Stimulated activated effector memory CD8-positive, alpha-beta T cell treated with anti-CD3 and anti-CD28 coated beads, Interleukin-12 subunit alpha, Interleukin-12 subunit beta, amount 100 ng/mL, for 72 hours (primary cell): ENCODE measurements at places on chromosomes 1 and 21.
A peak's percentile ranks its signal among the peaks of the same experiment; 100 is the strongest.

- no peak for DNase-seq
These were observed 5.9 kb downstream of the NRIP1 start for GRCh38 chr21:15058854-15059263.

DNA sequence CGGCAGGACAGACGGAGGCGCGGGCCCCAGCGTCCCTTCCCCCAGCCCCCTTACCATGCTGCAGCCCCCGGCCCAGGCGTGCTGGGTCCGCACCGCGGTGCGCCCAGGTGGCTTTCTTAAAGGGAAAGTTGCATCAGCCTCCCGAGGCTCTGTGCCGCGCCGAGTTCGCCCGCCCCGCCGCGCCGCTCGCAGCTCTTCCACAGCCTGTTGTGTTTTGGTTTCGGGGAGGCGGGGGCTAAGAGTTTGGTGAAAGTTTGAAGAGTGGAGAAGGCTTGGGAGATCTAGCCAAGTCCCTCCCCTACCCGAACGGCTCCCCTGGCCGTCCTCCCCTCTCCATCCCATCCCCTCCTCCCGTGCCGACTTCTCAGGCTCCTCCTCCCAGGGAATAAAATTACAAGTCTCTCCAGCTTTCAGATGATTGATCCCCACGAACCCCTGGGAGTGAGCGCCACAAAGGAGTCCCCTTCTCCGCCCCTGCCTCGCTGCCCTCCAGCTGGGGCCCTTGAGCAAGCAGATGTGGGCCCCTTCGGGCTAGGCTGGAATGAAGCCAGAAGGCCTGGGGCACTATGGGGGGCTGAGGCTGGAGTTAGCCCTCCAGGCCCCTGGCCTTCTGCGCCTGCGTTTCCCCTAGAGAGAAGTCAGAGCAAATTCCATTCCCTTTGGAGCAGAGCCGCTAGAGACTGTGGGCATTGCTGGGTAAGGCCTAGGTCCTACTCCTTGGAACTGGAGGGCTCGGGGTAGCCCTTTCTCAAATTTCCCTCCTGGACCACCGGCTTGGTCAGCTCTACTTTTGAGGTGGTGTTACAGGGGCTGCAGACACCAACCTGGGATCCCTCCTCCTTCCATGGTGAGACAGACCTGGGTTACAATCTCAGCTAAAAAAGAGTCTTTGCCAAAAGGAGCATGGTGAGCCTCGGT, at the start of gene SLC6A9:
Gene SLC6A9, minus strand, starts transcription at position 211 of the 918 bp plus-strand sequence. CDS start 7,185 bp downstream, outside the sequence.
- no peak for DNase-seq

GRCh38 chr1:3636531-3636930, 11.7 kb downstream of the TPRG1L start:
- no peak for DNase-seq

DNA sequence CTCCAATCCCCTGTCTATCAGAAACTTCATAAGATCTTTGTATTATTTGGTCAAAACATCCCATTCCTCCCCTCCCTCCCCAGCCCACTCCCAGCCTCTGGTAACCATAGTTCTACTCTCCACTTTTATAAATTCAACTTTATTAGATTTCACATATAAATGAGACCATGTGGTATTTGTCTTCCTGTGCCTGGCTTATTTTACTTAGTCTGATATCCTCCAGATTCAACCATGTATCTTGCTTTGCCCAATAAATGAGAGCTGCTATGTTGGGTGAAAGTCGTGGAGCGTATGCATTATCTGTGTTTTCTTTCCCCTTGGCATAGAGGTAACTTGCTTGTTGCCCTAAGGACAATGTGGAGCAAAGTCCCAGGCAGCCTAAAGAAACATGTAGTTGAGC, 28.5 kb upstream of the CHRM3 start:
- DNase-seq: no peak

- DNase-seq: no peak
These were observed 56.6 kb downstream of the LAMC1 start for GRCh38 chr1:183079712-183080388.

- DNase-seq: no peak
These were observed 31.0 kb upstream of the LMX1A start for GRCh38 chr1:165387505-165387904.

GRCh38 chr1:147627435-147628110, 42.8 kb downstream of the ACP6 start:
- DNase-seq: peak; percentile 63

DNA sequence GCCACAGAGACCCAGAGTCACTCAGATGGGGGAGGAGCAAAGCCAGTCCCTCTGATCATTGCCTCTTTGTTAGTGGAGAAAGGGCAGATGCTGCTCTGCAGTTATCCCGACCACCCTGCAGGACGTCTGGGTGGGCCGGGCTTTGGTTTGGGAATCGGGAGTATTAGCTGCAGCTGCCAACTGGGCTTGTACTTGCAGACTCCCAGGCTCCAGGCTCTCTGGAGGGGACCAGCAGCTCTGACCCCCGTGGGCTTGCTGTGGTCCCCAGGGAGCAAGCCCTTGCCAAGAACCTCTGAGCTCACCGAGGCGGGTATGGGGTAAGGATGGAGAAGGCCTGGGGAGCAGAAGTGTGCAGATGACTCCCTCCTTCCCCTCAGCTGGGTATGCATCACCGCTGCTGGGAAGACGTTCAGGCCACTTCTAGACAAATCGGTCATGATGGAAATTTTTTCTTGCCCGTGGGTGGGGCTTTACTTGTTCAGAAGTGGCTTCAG, 21.6 kb downstream of the MAPKAPK2 start:
- no peak for DNase-seq

DNA sequence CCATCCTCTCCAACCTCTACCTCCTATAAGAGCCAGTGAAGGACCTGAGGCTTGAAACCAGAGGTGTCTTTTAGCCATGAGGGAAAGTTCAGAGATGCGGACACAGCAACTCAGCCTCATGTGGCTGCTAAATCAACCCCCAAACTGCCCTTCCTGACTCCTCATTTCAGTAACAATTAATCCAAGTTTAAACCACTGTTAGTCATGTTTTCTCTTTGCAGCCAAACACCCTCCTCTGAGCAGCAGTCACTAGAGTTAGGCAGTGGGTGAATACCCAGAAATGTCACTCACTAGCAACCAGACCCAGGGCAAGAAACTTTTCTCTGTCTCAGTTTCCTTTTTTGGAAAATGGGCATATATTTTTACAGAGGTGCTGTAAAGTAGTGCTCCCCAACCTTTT, 71.2 kb downstream of the KCNJ15 start:
- no peak for DNase-seq

DNA sequence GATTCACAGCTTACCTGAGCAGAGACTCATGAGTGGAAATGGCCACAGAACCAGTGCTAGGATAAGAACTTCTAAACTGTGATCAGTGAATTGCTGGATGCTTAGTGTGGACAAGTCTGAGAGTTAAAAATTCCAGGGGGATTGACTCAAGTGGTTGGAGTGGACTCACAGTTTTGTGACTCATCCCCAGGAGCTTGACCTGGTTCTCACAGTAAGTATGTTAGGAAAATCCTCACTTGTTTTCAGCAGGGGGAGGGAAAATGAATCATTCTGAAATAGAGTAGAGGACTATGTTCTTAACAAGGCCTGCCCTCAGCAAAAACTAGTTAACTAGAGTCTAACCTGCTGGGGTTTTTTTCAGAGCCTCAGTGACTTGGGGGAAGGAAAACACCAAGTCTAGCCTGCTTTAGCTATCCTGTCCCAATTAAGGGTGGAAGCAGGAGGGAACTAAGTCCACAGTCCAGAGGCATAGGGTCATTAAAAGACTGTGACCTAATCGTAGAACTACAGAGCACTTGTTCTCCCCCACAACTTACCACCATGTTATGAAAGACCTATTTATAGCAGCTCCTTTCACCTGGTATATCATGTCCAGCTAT, 6.1 kb upstream of the CDC73 start:
- no peak for DNase-seq

DNA sequence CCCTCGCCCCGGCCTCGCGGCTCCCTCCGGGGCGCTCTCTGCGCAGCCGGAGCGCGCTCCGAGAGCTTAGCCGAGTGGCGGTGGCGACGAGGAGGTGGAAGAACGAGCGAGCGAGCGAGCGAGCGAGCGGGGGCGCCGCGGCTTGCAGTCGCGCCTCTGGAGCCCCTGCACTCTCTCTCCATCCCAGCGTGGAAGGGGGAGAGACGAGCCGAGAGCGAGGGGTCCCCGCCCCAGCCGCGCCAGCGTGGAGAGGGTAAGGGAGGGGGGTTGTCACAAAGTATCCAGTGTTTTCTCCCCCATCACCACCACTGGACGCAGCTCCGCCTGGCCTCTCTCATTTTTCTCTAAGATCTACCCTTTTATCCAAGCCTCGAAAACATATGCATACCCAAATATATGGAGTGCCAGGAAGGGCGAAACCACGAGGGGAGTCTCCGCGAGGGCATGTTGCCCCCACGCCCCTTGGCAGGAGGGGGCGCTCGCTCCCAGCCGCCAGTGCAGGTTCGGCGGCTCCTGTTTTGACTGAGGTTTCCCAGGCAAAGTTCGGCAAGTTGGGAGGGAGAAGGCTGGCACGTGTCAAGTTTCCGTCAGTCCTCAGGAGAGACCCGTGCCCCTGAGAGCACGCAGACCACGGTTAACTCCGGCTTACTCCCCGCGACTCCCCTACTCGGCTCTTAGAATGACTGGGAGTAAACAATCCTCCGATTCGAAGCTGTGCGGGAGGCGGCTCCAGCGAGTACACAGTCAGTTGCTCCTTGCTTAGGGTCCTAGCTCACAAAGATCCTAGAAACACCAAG, 569 bp upstream of the DAB1 start:
- no peak for DNase-seq

DNA sequence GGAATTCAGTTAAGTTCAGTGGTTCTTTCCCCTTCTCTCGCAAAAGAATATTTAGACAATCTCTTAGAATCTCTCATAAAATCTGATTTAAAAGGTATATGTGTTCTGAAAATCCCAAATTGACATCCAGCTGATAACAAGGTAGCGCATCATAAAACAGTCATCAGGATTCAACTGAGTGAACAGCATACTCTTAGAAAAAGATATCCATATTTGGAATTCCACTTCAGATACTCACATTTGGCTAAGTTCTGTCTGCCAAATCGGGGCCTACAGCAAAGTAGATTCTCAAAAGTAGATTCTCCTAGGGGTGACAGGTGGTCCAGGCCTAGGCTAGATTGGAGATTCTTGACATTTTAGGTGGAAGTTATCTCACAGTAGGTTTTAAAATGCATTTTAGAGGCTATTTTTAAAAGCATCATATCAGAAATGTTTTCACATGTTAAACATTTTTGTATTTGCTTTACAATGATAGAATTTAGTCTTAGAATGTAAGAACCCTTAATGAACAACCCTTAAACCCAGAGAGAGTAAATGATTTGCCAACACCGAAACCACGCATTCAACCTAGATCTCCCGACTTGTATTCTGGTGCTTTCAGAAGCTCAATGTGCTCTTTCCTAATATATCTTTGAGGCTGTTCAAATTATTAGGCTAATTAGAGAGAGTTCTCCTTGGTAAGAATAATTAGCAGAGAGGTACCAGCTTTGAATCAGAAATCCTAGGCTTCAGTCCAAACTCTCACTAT, 318.9 kb downstream of the LMO4 start:
- no peak for DNase-seq

DNA sequence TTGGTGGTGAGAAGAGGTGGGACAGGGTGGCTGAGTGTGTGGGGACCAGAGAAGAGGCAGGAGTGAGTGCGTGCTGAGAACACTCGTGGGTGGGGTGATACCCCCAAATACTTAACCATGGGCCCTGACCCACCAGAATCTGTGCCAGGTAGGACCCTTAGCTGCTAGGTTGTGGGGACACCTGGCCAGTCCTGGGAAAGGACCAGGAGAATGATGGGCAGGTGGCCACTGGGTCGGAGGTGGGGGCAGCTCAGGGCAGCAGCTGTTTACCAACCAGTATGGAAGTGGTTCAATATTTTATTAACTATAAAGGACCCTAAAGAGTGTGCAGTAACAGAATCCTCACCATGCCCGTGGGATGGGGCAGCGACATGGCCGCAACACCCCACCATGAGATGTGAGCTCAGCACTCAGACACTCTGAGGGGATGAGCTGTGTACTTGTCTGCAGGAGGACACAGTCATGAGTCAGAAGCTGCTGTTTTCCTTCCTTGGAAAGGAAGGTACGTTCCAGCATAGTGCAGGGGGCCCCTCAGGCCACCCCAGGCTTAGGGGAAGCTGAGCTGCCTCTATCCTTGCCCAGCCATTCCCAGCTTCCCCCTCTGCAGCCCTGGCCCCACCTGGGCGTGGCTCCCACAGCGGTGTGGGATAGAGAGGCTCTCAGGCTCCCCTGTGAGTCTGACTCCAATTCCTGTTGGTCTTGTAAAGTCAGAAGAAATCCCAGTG, 25.4 kb downstream of the TEX35 start:
- DNase-seq: no peak

DNA sequence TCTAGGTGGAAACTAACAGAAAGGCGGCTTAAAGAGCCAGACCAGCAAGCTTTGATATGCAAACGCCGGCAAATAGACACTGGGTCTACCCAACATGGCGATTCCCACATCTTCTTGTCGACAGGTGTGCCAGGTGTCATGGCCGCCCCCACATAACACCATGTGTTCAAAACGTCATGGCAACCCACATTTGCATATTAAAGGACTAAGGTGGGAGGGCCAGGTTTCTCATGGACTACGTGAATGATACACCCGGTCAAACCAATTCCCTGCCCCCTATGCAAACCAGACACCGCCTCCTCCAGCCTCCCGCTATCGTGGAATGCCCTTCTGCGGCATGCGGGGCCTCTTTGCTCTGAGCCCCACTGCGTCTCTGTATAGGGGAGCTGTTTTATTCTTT, 41.3 kb downstream of the ICOSLG start:
- DNase-seq: no peak

GRCh38 chr1:57072401-57073110, 106.7 kb upstream of the C8B start:
- DNase-seq: no peak

DNA sequence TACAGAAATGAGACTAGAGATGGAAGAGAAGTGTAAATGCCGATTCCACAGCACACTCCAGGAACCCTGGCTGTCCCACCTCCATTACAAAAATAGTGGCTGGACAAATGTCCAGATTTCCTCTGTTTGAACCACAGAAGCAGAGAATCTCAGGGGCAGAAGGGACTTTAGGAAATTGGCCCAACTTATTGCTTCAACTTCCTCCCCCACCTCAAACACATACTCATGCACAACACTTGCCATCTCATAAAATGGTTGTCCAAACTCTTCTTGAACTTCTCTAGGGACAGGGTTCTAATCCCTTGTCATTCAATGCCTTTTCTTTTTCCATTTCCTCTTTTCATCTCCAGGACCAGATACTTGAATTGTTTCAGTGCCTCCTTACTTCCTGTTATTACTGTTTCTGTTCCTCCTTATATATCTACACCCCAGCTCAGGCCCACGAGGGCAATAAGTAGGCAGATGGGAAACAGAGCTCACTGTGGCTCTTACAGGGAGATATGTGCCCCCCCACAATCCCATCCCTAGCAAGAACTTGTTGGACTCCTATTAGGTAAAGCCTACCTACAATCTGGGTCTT, 8.5 kb upstream of the B4GALT3 start:
- DNase-seq: no peak

GRCh38 chr1:50977575-50978143, 7.6 kb downstream of the CDKN2C start:
- peak; percentile 17 for DNase-seq

- DNase-seq: no peak
These were observed 10.1 kb downstream of the KRTAP22-2 start for GRCh38 chr21:30580132-30580531.

- no peak for DNase-seq
These were observed 553 bp upstream of the STMN1 start for GRCh38 chr1:25906644-25907300.
